A673 (cell line): ENCODE measurements at places on chromosomes 2 and 18. TPM values are rescaled to one million over a fixed set of nuclear protein-coding genes. Genes with fewer than 3 reads are reported as not detected.

The C2orf81 gene
- total RNA-seq = 1.6 and 1.9 TPM in 2 replicates

The CYS1 gene
- not detected in 2 replicates for total RNA-seq

The SPRED2 gene
- total RNA-seq = 79.4 and 81.0 TPM in 2 replicates

The ALK gene
- 10.8 and 14.7 TPM in 2 replicates for total RNA-seq

The PLCL1 gene
- total RNA-seq = not detected in 2 replicates

The EVX2 gene
- 0.41 and 0.70 TPM in 2 replicates for total RNA-seq

The SAG gene
- 1.3 and 2.4 TPM in 2 replicates for total RNA-seq

The HOXD12 gene
- total RNA-seq = 0.58 and 0.72 TPM in 2 replicates

The PCARE gene
- total RNA-seq = not detected in 2 replicates
